ENCODE measurements at places on chromosomes 1 and 21.
A peak's percentile ranks its signal among the peaks of the same experiment; 100 is the strongest.

DNA sequence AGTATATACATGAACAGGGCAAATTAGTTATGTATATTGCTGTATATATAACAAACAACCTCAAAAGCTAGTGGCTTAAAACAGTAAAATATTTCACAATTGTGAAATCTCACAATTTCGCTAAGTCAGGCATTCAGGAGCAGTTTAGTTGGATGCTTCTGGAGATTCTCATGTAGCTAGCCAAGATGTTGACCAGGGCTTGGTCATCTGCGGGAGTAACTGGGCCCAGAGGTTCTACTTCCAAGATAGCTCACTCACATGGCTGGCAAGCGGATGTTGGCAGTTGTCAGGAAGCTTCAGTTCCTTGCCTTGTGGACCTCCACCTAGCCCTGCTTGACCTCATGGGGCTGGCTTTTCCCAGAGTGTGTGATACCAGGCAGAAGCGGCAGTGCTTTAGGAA is 95.6 kb downstream of the TTC3 start:
- DNase-seq = no peak

- no peak for DNase-seq
These were observed 12.4 kb downstream of the HS2ST1 start for GRCh38 chr1:86926883-86927282.

- peak; percentile 55 for DNase-seq
These were observed 2.5 kb upstream of the PTGER3 start for GRCh38 chr1:71049951-71050598.

- peak; percentile 74 for DNase-seq
These were observed 9.5 kb downstream of the RNU1-2 start for GRCh38 chr1:16905110-16905867.

DNA sequence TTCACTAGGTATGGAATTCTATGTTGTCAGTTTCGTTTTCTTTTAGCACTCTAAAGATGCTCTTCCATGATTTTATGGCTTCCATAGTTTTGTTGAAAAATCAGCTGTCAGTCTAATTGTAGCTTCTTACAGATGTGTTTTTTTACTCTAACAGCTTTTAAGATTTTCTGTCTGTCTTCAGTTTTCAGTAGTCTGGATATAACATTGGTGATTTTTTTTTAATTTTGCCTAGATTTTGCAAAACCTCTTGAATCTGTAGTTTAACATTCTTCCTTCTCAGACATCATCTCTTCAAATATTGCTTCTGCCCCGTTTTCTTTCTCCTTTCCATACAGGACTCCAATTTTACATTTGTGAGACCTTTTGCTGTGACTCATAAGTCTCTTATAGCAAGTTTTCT is 17.9 kb upstream of the DYRK1A start:
- no peak for DNase-seq

GRCh38 chr21:24456358-24456757 is 1150.9 kb downstream of the MRPL39 start:
- no peak for DNase-seq

DNA sequence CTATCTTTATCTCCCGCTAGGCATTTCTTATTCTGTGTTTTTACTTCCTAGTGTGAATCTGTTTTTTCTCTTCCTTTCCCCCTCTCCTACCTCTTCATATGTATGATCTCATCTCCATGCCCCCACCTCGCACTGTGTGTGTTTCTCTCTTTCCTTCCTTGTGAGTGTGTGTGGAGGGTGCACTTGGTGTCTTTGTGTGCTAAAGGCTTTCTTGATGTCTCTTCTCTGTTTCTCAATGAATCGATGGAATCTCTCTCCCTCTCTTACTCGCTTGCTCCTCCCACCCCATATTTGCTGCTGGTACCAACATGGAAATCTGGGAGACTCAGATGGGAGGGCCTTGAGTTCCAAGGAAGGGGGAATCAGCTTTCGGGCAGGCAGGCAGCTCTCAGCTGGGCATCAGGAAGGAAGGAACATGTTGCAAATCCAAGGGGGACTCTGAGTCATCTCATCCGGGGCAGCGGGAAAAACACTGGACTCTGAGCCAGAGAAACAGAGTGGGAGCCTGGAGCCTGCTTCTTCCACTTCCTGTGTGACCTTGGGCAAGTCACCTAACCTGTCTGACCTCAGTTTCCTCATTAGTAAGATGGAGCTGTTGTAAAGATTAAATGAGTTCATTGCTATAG is 147.5 kb downstream of the PTPRU start:
- no peak for DNase-seq

DNA sequence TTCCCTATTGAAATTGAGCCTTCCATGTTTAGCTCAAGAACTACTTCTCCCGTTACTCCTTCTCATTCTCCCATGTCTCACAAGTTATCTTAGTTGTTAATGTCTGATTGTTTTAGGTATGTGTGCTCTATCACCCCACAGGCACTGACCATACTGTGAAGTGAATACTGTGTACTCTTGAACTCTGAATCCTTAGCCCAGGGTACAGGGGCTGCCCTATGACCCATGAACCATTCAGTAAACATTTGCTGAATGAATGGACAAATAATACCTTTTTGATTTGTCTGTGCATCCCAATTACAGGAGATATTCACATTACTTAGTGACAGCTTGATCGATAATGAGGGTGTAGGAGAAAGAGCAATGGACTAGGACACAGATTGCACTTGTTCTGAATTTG is 169.4 kb upstream of the BEND5 start:
- no peak for DNase-seq

- no peak for DNase-seq
These were observed 49.6 kb upstream of the ATP1A1 start for GRCh38 chr1:116323491-116323890.

- DNase-seq = no peak
These were observed 1.9 kb upstream of the HES3 start for GRCh38 chr1:6241887-6242740.

DNA sequence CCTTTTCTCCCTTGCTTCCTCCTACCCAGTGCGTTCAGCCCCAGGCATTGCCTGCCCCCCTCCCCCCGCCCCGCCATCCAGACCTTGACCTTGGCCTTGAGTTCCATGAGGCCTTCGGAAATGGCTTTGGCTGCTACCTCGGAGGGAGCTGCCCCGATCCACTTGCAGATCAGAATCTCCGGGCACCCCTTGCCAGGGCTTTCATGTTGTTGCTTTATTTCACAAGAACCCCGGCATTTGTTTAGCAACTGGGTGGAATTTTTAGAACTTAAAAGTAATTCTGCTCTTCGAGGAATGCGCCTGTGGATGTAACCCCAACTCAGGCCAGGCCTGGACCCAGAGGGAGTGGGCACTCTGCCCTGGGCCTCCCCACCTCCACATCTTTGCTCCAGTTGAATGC is 154.1 kb upstream of the TMEM51 start:
- no peak for DNase-seq

DNA sequence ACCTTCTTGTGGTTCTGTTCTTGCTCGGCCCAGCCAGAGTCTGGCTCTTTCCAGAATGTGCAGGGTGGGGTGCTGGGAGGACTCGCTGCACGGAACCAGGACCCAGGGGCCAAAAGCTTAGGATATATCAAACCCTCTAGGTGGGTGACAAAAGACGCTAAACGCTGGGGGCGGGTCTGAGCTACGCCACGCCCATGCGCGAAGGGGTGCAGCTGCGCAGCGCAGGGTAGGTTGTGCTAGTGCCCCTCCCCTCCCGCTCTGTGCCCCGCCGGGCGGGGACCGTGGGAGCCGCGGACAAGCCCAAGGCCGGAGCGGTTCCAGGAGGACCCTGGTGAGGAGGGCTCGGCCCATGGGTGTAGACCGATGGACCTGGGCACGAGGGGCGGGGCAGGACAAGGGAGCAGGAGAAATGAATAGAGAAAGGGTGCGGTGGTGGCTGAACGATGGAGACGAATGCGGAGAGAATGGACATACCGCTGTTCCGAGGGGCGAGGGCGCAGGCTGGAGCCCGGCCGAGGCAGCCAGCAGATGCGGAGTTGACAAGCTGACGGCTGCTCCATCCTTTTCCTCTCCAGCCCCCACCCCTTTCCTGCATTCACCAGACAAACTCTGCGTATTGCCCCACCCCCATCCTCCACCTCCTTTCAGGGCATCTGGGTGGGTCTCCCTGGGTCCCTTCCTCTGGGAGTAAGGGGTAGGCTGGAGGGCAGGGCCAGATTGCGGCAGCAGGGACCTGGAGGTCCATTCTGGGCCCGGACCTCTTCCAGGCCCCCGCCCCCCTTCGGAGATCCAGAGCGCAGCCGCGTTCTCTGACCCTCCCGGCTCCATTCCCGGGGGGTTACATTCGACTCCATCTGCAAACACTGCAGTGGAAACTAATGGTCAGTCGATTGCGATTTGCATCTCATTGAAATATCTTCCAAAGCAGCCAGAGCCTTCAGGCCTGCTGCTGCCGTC is at the start of gene RUSC1:
TSS of gene RUSC1 (plus strand) at position 234 of the 957 bp plus-strand sequence. CDS start 880 bp downstream, outside the sequence.
- peak; percentile 81 for DNase-seq

GRCh38 chr1:247646867-247647266 is 32.7 kb downstream of the OR13G1 start:
- no peak for DNase-seq
